HS-5 (cell line): ENCODE measurements at places on chromosomes 12 and 14.
A peak's percentile ranks its signal among the peaks of the same experiment; 100 is the strongest.

DNA sequence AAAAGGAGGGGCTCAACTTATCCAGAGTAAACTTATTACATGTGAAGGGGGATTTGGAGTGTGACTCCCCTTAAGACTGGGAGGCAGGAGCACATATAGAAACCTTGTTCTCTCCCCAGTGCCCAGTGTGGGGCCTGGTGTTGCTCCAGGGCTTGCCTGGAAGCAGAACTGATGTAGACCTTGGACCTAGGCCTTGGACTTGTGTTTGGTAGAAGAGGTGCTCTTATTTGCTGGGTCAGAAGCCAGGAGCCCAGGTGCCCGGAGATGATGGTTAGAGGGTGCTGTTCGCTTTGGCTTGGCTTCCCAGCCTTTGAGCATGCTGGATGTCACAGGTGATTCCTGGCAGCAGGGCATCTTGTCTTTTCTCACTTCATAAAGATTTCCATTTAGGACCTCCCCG, 110.4 kb downstream of the SMOC1 start:
- no peak for DNase-seq

- no peak for DNase-seq
These were observed 54.3 kb downstream of the DRAM1 start for GRCh38 chr12:101931498-101932326.

DNA sequence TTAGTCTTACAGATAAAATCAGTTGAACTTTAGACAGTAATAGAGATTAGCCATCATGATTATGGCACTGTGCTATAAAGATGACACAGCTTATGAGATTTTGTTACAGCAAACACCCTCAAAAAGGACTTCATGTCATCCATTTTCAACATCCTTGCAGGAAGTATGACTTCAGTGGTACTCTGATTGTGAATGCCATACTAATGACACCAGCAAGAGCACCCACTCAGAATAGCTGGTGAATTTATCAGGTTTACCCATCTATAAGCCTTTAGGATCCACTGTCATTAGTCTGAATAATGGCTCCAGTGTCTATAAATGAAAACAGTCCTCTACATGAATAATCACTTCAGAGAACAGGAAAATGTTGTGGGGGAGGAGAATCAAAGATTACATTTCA, 615.2 kb downstream of the RPS29 start:
- peak; percentile 44 for DNase-seq

GRCh38 chr14:78399316-78399889, 229.2 kb downstream of the NRXN3 start:
- DNase-seq, result no peak

GRCh38 chr12:57810450-57810849, 8.1 kb downstream of the AVIL start:
- DNase-seq, result peak; percentile 25

DNA sequence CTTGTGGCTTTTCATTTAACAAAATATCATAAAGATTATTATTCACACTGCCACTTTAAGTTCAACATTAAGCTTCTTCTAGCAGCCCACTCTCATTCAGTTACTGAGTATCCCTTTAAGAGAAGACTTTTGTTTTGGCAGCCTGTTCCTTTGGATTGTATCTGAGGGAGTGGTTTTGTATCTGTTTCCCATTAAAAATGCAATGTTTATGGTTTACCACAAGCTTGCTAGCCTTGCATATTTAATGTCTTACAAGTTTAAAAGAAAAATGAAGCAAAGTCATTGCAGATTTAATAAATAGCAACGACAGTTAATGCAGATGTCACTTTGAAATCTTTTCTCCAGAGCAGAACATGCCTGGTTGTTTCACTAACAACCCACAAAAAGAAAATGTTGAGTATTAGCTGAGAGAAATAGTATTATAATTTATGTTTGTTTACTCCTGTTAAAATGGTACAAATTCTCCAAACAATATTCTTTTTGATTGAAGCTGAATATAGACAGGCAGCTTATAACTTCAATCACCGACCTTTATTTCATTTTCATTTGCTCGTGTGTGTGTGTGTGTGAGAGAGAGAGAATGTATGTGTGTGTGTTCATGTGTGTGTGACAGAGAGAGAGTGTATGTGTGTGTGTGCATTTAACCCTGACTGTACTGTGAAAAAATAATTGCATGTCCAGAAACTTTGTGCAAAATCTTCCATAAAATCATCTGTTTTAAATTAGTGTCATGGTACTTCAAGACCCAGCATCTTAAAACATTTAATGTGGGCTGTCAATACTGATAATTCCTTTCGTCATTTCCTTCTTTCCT, 1.8 kb downstream of the DCN start:
- DNase-seq, result peak; percentile 47
